ENCODE measurements at places on chromosomes 2 and 18.

DNA sequence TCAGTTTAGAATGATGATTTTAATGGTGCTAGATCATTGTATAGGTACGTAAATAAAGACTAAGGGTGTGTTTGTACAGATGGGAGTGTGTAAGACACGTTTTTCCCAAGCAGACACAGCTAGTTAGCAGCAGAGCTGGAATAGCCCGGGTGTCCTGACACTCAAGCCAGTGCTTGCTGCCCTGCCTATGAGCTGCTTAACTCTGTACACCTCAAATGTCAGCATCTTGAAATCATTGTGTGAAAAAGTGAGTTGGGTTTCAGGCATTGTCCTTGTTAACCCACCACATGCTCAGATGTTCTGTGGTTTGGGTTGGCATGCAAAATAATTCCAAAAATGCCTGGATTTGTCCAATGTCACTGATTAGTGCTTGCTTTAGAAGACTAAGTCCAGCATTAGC, 13.0 kb upstream of the TET3 start:
- no peak for DNase-seq

- DNase-seq, result no peak
These were observed 241.9 kb downstream of the PTPRM start for GRCh38 chr18:7808992-7809391.

DNA sequence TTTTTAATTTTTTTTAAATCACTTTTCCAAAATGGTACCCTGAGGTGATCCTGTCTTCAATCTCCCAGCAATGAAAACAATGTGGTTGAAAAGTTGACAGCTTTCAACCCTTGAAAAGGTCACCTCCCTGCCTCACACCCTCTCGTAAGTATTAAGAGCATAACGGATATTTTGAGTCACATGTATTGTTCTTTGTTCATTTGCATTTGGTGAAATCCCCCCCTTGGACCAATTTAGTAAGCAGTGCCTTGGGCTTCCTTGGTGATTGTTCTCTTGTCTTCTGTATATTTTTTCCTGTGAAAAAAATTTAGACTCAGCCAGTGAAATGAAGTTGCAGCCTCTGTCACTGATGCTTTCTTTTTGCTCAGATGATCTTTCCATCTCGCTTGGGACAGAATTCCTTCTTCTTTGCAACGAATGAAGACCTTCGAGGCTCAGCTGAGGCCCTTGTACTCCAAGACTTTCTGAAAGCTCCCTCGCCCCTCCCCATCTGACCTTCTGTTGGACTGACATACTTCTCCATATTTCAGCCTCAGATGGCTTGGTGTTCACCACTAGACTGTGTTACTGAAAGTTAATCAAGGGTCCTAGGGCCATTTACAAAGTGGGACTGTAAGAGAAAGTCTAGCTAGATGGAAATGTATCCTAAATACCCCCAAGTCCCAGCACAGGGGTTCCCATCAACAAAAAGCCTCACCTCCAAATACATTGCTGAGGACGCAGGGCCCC, 158.4 kb downstream of the BCL2 start:
- no peak for DNase-seq

DNA sequence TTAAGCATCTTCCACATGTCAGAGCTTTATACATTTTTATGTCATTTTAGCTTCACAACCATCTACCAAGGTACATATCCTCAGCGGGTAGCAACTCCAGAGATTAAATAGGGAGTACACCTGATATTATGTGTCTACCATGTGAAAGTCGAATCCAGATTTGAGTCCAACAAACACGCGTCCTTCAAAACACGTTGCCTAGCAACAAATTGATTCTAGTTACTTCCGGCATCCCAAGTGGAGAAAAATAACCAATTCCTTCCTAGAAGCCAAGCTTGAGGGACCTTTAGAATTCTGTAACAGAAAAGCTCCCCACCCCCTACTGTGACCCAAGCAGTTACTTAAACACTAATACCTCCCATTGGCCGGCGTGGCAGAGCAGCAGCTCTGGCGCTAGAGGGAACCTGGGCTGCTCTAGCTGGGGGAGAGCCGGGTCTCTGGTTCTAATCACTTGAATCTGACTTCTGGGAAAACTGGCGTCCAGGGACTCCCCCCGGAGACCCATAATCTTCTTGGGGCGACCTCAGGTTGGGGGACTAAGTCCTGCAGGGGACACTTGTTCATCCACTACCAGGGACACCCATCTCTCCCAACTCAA, at the start of gene ERICH2:
TSS of gene ERICH2 (plus strand) at position 371 of the 598 bp plus-strand sequence. CDS start 304 bp downstream, outside the sequence.
- peak; percentile 39 for DNase-seq

DNA sequence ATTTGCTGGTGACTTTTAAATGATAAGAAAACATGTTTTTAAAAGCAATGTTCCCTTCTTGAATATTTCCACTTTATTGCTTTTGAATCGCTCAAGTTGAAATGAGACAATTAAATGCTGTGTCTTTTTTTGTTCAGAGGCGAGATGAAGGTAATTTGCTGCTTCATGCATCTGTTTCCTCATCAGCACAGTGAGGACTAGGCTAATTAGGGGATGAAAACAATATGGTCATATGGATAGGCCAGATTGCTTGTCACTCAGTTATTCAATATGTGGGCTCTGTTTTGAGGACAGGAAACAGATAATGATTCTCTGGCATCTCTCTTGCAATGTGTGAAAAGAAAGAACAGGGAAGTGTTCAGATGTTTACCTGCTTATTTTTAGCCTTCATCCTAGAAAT, 61.0 kb downstream of the ERBB4 start:
- DNase-seq, result no peak

GRCh38 chr2:236562434-236562833, 7.2 kb upstream of the ACKR3 start:
- no peak for DNase-seq

GRCh38 chr2:195447323-195447975, 209.6 kb upstream of the SLC39A10 start:
- no peak for DNase-seq

- no peak for DNase-seq
These were observed 161.8 kb downstream of the SOCS6 start for GRCh38 chr18:70450426-70451253.

DNA sequence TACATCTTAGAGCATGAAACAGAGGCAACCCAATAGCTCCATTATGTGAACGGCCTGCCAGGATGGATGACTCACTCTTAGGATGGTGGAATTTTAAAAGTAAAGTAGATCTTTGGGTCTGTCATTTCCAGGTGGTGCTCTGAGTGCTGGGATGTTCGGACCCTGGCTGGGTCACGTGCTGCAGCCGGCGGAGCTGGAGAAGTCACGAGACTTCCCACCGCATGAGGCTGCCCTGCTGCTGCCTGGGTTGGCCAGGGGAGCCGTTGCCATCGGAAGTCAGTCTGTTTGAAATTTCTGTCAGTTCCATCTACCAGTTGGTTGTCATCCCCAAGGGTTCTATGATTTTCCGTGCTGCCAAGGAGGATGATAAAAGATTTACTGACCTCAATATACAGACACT, 93.3 kb upstream of the ALKAL2 start:
- no peak for DNase-seq

DNA sequence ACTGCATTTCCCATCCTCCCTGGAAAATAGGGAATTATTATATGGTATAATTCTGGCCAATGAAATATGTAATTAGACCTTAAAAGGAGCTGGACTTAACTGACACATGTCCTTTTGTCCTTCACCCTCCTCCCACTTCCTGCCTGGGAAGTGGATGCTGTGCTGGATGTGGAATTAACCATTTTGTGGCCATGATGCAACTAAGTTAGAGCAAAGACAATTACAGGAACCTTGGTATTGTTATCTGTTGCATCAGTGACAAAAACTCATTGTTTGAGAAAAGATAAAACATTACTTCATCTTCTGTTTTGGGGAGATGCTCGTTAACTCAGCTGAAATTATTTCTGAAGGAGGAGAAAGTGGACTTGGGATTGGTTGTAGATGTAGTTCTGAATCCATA, 227.7 kb upstream of the BOD1L2 start:
- no peak for DNase-seq

GRCh38 chr18:23071285-23071684, 64.0 kb upstream of the CABLES1 start:
- DNase-seq, result no peak

- DNase-seq, result no peak
These were observed 199.4 kb downstream of the ANAPC1 start for GRCh38 chr2:111684611-111685010.

DNA sequence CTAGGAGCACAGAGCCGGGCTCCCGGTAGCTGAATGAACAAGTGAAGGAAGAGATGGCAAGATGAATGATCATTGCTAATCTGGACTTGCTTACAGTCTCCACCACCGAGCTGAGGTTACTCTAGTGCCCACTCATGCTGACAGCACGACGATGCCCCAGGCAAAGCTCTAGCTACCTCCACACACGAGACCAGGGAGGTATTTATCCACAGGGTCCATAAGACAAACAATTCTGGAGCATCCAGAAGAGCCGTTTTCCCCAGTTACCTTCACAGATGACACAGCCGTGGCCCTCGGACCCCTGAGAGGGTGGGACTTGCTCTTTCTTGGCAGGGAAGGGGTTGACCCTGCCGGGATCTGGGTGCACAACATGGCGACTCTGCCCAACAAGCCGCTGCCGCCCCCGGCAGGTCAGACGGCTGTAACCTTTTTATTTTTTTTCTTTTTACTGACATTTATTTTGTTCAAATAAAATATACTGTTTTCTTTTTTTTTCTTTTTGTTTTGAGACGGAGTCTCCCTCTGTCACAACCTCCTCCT, 120.3 kb downstream of the PXDN start:
- peak; percentile 10 for DNase-seq

DNA sequence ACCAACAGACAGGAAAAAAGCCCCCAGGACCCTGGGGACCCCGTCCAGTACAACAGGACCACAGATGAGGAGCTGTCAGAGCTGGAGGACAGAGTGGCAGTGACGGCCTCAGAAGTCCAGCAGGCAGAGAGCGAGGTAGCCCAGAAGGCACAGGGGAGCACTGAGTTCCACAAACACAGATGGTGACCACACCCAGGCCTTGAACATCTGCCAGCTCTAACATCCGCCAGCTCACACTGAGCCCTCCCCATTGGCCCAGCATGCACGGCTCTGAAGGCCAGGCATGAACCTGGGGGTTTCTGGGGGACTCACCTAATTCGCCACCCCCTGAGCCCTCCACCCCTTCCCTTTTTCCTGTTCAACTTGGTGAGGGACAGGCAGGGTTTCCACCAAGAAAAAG, 25.6 kb upstream of the PRLH start:
- peak; percentile 46 for DNase-seq

DNA sequence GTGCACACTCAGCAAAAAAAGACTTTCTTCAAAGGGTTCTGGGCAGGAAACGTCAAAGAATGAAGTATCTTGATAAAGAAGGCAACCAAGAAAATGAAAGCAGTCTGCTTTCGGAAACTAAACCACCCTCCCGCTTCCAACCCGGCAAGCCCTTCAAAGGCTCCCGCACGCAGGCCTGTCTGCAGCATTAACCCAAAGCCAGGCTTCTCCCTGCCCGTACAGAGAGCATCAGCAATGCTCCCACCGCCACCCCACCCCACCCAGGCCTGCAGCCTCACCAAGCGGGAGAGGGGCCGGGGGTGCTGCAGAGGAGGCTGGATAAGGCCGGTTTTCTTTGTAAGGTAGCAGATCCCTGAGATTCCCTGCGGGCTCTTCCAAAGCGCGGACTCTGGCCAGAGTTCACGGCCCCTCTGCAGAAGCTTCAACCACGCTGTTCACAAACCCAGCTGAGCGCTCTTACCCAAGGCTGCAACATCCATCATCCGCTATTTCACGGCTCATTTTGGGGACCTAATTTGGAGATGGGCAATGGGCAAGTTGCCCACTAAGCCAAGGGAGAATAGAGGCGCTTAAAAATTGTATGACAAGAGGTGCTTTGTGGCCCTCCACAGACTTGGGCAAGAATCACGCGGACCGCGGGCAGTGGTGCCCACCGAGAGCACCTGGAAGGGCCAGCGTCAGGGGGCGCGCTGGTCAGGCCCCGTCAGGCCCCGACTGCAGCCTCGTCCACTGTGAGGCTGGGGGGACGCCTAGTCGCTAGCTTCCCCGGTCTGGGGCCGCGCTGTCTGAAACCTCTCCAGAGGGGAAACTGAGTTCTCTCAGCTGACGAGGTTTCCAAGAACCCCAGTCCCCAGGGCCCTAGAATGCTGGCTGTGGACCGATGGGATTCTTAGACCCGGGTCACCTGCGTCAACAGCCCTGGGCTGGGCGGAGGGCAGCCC, 225.4 kb upstream of the ID2 start:
- peak; percentile 60 for DNase-seq

DNA sequence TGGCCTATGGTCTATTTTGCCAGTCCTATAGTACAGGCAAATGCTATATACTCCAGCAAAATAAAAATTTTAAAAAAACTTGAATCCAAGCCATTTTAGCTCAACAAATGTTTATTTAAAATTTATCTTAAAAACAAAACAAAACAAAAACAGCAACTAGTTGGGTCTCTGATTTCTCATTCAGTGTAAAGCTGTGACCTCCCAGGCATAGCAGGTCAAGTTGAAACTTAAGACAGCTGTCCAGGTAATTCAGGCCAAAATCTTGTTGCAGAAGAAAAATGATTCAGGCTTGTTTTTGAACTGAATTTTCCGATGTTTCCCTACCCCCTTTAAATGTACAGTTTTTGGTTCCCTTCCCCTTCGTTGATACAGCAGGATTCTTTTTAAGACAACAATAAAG, 58.5 kb downstream of the CABLES1 start:
- DNase-seq, result no peak

GRCh38 chr18:8726963-8727705, 21.8 kb downstream of the MTCL1 start:
- DNase-seq, result no peak

DNA sequence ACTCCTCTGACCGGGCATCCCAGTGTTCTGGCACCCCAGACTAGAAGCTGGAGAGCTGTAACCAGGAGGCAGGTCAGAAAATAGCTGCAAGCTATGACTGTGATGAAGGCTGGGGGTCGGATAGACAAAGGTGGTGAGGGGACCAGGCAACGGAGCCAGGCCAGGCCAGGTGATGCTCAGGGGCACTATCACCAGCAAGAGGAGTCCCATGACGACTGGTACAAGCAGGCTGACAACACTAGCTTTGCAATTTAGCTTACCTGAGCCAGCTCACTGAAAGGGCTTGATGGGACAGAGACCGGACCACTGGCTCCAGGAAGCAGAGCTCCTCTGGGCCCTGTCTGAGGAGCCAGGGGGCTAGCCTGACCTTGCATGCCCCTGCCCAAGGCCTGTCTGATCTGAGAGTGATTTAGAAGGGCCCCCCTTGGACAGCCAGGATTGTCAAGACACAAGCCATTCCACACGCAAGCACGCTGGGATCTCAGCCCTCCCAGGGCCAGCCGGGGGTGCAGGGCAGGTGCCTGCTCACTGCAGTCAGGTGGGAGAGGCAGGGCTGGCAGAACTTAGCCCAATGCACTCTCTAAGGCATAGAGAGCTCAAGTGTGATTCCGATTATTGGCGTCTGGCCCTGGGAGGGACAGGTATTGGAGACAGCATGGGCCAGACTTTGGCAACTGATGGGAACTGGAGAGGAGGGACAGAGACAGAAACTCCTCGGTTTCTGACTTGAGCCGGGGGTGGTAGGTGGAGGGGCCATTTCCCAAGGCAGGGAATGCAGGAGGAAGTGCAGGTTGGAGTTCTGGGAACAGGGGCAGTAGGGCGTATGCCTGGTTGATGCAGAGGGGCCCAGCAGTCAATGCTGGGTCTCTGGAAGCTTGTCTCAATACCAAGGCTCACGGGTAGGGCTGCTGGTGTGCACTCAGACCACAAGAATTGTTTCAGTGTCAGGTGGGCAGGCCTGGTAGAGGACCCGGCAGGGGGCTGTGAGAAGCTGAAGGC, 47.7 kb downstream of the MYO7B start:
- DNase-seq, result peak; percentile 26

GRCh38 chr2:85753525-85754312, at the start of gene ATOH8:
TSS of gene ATOH8 (plus strand) at chr2:85753991. CDS start at chr2:85754190, 199 bp downstream.
- DNase-seq, result peak; percentile 72
